ENCODE measurements at places on chromosomes 16 and 17. TPM values are rescaled to one million over a fixed set of nuclear protein-coding genes. Genes with fewer than 3 reads are reported as not detected.

SP6 gene
- not detected for total RNA-seq

SCIMP gene
- not detected for total RNA-seq

C16orf74 gene
- total RNA-seq, result 12.2 TPM

C1QL1 gene
- total RNA-seq, result 13.5 TPM

NEUROD2 gene
- total RNA-seq, result not detected

PIK3R5 gene
- not detected for total RNA-seq

CHD3 gene
- 82.6 TPM for total RNA-seq

SMG1 gene
- 13.2 TPM for total RNA-seq

KRTAP9-4 gene
- not detected for total RNA-seq

GNGT2 gene
- total RNA-seq, result not detected

C17orf50 gene
- total RNA-seq, result not detected

P2RX5 gene
- total RNA-seq, result 0.58 TPM

HSD11B2 gene
- 0.34 TPM for total RNA-seq

ITGAD gene
- not detected for total RNA-seq

ZG16B gene
- 2.1 TPM for total RNA-seq

ZG16 gene
- total RNA-seq, result not detected

AP1G1 gene
- 47.8 TPM for total RNA-seq

GPR142 gene
- total RNA-seq, result not detected

ADAD2 gene
- total RNA-seq, result not detected

TMIGD1 gene
- not detected for total RNA-seq

KRTAP4-6 gene
- total RNA-seq, result not detected
